ENCODE measurements at places on chromosomes 6 and 20.

GRCh38 chr6:89655122-89655521 is 16.6 kb upstream of the LYRM2 start:
- DNase-seq = no peak

DNA sequence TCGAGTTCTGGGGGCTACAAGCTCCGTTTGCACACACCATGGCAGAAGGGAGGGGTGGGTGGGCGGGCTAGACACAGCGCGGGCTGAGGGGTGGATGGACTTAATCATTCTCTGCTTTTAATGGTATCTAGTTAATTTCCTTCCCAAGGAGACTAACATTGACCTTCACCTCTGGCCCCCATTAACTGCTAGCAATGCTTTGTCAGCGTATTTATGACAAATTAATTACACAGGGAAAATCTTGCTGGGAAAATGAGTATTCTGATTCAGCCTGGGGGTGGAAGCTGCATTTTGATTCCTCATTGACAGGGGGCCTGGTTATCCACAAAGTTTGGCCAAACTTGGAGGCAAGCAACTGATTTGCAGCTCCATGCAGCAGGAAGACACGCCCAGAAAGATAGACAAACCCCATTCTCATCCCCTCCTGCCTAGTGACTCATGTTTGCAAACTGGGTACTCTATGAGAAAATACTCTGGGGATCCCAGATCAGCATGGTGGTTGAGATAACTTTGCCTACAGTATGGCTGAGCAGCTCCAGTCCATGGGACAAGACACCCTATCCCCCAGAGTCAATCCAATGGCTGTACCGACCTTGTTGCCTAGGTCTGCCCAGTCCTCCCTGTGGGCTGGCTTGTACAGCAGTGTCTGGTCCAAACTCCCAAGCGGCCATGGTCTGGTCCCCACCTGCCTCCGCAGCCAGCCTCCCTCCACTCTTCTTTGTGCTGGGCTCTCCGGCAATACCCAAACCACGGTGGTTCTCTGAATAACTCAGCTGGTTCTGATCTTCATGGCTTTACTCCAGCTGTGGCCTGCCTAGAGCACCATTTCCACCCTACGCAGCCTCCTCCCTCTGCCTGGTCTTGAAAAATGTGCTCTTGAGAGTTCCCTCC is 19.7 kb downstream of the ZBP1 start:
- DNase-seq = no peak

GRCh38 chr6:85172705-85173104 is 277.2 kb upstream of the NT5E start:
- no peak for DNase-seq

GRCh38 chr20:44810061-44810390 is 320 bp downstream of the RIMS4 start:
- DNase-seq = no peak

- no peak for DNase-seq
Measured at GRCh38 chr6:15894973-15895725, 232.3 kb upstream of the DTNBP1 start.

Data from NCI-H1694 (cell line).